Activated T-helper 2 cell treated with anti-CD3 and anti-CD28 coated beads, Interferon-gamma antibody, Interleukin-2, Interleukin-4, amounts not matched to agents 10 μg/mL and 5 μg/mL and 100 μg/mL, durations not matched to agents 14 hours and 24 hours and 36 hours (primary cell): ENCODE measurements at places on chromosomes 11 and 22.

DNA sequence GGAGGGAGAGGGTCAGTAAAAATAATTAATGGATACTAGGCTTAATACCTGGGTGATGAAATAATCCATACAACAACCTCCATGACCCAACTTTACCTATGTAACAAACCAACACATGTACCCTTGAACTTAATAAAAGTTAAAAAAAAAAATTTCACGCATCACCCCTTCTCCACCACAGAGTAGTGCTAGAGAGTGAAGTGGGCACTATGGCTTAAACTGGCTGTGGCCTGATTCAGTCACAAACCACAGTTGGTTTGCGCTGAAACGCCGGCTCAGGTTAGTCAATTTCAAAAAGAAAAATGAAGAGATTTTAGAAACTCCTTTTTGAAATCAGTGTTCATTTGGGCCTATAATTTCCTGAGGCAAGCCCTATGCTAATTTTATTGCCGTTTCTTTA is 144.3 kb downstream of the TRPC6 start:
- no peak for DNase-seq
- H3K27me3 ChIP-seq: no peaks in the 10 kb centered on the region
- H3K27ac ChIP-seq: no peak overlapping the region
- H3K4me1 ChIP-seq: no peaks in the 10 kb centered on the region
- no peaks in the 10 kb centered on the region for H3K36me3 ChIP-seq

- no peak for DNase-seq
- H3K4me3 ChIP-seq: no peak overlapping the region
- H3K4me1 ChIP-seq: no peaks in the 10 kb centered on the region
- no peak overlapping the region for H3K27ac ChIP-seq
Measured at GRCh38 chr22:37402184-37402506, 25.1 kb downstream of the ELFN2 start.

GRCh38 chr22:43183496-43184277 is 3.2 kb downstream of the TTLL12 start:
- H3K4me3 ChIP-seq: peak overlapping the region; percentile 69
- peaks cover 10% of the 10 kb centered on the region for H3K4me1 ChIP-seq
- H3K27ac ChIP-seq: no peak overlapping the region
- peaks cover 36% of the 10 kb centered on the region for H3K36me3 ChIP-seq
- DNase-seq: no peak

GRCh38 chr11:64263021-64263946 is 12.0 kb downstream of the PLCB3 start:
- DNase-seq: no peak
- H3K27ac ChIP-seq: no peak overlapping the region
- no peak overlapping the region for H3K4me3 ChIP-seq
- peaks cover 19% of the 10 kb centered on the region for H3K36me3 ChIP-seq
- H3K4me1 ChIP-seq: peaks cover 10% of the 10 kb centered on the region
- no peaks in the 10 kb centered on the region for H3K27me3 ChIP-seq

- H3K4me3 ChIP-seq: peak overlapping the region; percentile 20
- peak; percentile 74 for DNase-seq
- peaks cover 2% of the 10 kb centered on the region for H3K36me3 ChIP-seq
- peaks cover 46% of the 10 kb centered on the region for H3K4me1 ChIP-seq
- no peaks in the 10 kb centered on the region for H3K27me3 ChIP-seq
- H3K27ac ChIP-seq: peak overlapping the region; percentile 81
Measured at GRCh38 chr11:35343033-35343598, 76.2 kb downstream of the SLC1A2 start.

- H3K4me3 ChIP-seq: no peak overlapping the region
- H3K27me3 ChIP-seq: peaks cover 14% of the 10 kb centered on the region
- no peaks in the 10 kb centered on the region for H3K36me3 ChIP-seq
Measured at GRCh38 chr11:107648242-107648641, 57.3 kb downstream of the ELMOD1 start.

GRCh38 chr22:49257551-49257961 is 570.1 kb downstream of the BRD1 start:
- DNase-seq: no peak
- H3K4me1 ChIP-seq: no peaks in the 10 kb centered on the region
- no peak overlapping the region for H3K4me3 ChIP-seq
- H3K36me3 ChIP-seq: no peaks in the 10 kb centered on the region

DNA sequence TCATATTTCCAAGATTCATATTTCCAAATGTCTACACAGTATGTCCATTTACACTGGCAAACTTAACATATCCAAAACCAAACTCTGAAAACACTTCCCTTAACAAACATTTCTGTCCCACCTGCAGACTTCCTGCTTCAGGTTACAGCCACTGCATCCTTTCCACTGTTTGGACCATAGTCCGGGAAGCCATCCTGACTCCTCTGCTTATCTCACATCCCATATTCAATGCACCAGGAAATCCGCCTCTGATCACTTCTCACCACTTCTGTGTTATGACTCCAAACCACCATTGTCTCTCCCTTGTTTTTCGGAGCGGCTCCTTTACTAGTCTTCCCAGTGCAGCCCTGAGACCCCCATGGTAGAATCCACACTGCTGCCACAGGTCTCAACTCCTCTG is 30.1 kb downstream of the HIRA start:
- H3K27me3 ChIP-seq: no peaks in the 10 kb centered on the region
- no peak for DNase-seq
- H3K27ac ChIP-seq: no peak overlapping the region
- H3K4me3 ChIP-seq: no peak overlapping the region
- H3K36me3 ChIP-seq: peaks cover 62% of the 10 kb centered on the region

DNA sequence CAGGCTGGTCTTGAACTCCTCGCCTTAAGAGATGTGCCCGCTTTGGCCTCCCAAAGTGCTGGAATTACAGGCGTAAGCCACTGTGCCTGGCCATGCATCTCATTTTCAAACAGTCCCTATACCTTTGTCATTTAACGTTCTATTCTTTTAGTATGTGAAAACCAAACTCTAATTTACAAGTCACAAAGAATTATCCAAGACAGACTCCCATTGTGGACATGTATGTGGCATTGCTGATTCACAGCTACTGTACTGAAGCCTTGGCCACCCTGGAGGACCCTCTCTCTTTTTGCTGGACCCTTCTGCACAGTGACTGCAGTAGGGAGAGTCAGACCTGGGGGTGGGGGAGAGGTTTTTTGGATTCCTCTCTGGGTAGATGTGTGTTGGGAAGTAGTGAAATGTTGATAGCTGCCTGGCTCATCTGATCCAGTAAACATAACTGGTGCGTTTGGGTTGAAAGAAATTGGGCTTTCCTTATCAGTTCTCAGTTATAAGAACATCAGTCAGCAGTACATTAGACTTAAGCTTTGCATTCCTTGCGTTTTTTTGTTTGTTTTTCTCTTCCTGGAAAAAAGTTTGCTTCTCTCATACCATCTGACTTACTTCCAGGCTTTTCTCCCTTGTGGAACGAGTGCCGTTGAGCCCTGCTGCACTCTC is 65.9 kb downstream of the MED15 start:
- H3K4me3 ChIP-seq: no peak overlapping the region
- DNase-seq: no peak
- peaks cover 74% of the 10 kb centered on the region for H3K36me3 ChIP-seq
- H3K4me1 ChIP-seq: peaks cover 39% of the 10 kb centered on the region
- no peaks in the 10 kb centered on the region for H3K27me3 ChIP-seq
- no peak overlapping the region for H3K27ac ChIP-seq

GRCh38 chr11:1669546-1670218 is 27.3 kb upstream of the KRTAP5-6 start:
- no peaks in the 10 kb centered on the region for H3K36me3 ChIP-seq
- no peak overlapping the region for H3K27ac ChIP-seq
- peaks cover 34% of the 10 kb centered on the region for H3K27me3 ChIP-seq
- no peak overlapping the region for H3K4me3 ChIP-seq

DNA sequence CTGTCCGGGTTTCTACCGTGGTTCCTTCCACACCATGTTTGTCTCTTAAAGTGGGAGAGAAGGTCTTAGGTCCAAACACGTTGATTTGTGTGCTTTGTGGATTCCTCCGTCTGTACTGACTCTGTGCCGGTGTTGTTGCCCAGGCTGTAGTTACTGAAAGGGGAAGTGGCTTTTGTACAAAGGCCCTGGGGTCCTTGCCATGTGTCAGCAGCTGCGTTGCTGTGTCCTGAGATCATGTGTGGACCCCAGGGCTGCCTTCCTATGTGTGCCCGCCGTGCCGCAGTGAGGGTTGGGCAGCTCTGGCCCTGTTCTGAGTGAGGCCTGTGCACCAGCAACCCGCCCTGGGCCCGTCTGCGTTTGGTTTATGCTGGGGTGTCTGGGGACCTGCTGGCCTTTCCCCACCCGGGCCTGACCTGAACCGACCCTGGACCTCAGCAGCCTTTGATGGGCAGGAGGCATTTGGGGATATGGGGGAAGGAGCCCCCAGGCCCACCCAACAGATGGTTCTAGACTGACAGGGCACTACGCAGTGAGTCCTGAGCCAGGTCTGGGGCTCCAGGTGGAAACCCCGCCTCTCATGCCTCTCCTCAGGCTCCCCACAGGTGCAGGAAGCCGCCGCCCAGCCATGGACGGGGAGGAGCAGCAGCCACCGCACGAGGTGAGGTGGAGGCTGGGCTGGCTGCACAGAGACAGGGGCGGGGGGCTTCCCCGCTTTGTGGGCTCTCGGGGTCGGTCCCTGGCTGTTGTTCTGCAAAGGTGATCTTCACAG is 6.9 kb downstream of the TRABD start:
- DNase-seq: no peak
- H3K27me3 ChIP-seq: no peaks in the 10 kb centered on the region
- peak overlapping the region; percentile 95 for H3K27ac ChIP-seq
- H3K4me3 ChIP-seq: peak overlapping the region; percentile 84
- peaks cover 21% of the 10 kb centered on the region for H3K36me3 ChIP-seq

DNA sequence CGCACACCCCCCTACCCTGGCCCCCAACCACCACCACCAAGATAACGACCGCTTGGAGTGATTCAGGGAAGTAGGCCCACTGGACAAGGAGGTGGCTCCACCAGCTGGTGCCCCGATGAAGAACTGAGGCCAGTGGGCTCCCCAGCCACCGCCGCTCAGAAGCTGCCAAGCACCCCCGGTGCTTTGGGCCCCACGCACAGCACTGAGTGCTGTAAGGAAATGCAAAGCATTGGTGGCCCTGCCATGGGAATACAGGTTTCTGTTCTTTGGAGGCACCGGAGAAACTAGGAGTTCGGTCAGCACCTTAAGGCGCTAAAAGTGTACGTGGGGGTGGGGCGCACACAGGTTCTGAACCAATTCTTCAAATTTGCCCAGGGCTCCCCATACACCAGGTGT is 664 bp upstream of the PRSS23 start:
- no peaks in the 10 kb centered on the region for H3K36me3 ChIP-seq
- H3K4me3 ChIP-seq: peak overlapping the region; percentile 54

DNA sequence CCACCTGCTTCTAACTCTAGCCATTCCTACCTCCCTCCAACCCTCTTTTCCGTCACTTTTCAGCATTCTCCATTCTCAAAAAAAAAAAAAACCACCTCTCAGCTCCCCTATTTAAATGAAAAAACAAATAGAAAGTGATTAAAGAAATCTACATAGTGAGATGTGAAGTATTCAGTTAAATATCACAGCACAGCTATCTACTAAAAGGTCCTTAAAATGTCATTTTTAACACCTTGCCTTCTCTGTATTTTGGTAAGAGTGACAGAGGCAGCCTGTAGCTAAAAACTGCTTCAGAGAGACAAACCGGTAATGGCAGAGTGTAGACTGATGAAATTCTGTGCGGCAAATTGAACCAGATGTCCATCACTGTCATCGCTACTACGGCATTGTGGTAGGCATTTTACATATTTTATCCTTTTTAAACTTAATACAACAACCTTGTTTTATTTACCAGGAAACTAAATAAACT is 346 bp upstream of the ALG9 start:
- DNase-seq: no peak
- peaks cover 22% of the 10 kb centered on the region for H3K36me3 ChIP-seq
- H3K27ac ChIP-seq: peak overlapping the region; percentile 82

GRCh38 chr11:93579187-93579751 is 36.1 kb upstream of the SMCO4 start:
- no peak overlapping the region for H3K4me3 ChIP-seq
- H3K27me3 ChIP-seq: peaks cover 15% of the 10 kb centered on the region
- H3K4me1 ChIP-seq: no peaks in the 10 kb centered on the region
- no peaks in the 10 kb centered on the region for H3K36me3 ChIP-seq

GRCh38 chr22:34986523-34986922 is 79.4 kb upstream of the ISX start:
- no peak for DNase-seq
- no peaks in the 10 kb centered on the region for H3K36me3 ChIP-seq
- H3K4me1 ChIP-seq: no peaks in the 10 kb centered on the region
- H3K27ac ChIP-seq: no peak overlapping the region

DNA sequence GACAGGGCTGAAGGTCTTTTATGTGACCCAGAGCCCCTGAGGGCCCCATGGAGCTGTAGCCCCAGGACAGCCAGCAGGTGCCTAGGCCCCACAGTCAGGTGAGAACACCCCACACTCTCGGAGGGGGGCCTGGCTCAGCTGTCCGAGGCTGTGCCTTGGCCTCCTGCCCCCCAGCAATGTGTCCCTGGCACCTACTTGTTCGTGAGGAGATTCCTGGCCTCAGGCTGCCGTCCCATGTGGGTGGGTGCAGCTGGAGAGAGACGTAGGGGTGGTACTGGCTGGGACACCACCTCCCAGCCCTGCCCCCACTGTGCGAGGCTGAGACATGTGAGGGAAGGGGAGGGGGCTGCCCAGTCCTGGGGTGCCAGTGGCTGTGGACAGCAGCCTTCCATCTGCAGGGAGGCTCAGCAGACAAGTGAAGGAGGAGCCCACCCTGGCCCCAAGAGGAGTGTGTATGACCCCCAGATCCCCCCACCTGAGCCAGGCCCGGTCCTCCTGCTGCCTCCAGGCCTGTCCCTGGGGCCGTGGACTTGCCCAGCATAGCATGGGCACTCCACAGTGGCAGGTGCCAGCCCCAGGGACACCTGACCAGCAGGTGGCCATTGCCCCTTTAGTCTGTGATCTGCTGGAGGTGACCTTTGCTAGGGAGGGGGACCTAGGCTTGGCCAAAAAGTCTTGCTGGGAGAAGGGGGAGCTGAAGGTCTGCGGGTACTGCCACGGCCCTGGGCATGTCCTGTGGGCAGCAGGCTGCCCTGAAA is 17.0 kb downstream of the IL17REL start:
- no peak overlapping the region for H3K27ac ChIP-seq
- H3K4me1 ChIP-seq: peaks cover 3% of the 10 kb centered on the region
- no peak overlapping the region for H3K4me3 ChIP-seq
- H3K36me3 ChIP-seq: no peaks in the 10 kb centered on the region
- H3K27me3 ChIP-seq: peaks cover 3% of the 10 kb centered on the region
- DNase-seq: no peak

GRCh38 chr11:116864531-116864930 is 27.1 kb upstream of the APOA1 start:
- DNase-seq: no peak
- no peaks in the 10 kb centered on the region for H3K27me3 ChIP-seq
- peaks cover 71% of the 10 kb centered on the region for H3K36me3 ChIP-seq
- H3K27ac ChIP-seq: no peak overlapping the region
- H3K4me3 ChIP-seq: no peak overlapping the region

DNA sequence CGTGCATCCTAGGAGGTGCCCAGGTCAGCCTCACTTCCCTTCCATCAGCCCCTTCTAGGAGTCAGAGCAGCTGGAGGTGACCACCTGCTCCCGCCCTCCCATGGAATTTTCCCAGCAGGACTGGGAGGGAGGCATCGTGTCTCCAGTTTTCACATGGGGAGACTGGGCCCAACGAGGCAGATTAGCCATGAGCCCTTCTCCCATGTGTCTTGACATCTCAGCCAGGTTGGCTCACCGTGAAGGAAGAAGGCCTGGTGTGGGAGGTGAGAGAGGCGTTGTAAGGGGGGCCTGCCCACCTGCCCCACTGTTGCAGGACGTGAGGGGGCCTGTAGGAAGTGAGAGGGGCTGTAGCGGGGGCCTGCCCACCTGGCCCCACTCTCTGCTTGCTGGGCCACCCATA is 1521.4 kb downstream of the BRD1 start:
- H3K27ac ChIP-seq: no peak overlapping the region
- no peaks in the 10 kb centered on the region for H3K4me1 ChIP-seq
- no peaks in the 10 kb centered on the region for H3K36me3 ChIP-seq
